ENCODE measurements at places on chromosomes 7 and 10. TPM values are rescaled to one million over a fixed set of nuclear protein-coding genes. Genes with fewer than 3 reads are reported as not detected.

Gene ZNF488
- not detected for total RNA-seq

Gene HGF
- total RNA-seq = not detected

Gene SLC39A12
- total RNA-seq = not detected

Gene PDK4
- not detected for total RNA-seq

Gene TMEM270
- total RNA-seq = not detected

- H3K27me3 ChIP-seq = no peaks in the 10 kb centered on the region
- H3K27ac ChIP-seq = no peak overlapping the region
- no peak overlapping the region for H3K4me3 ChIP-seq
- DNase-seq = no peak
- no peaks in the 10 kb centered on the region for H3K36me3 ChIP-seq
These were observed 32.7 kb upstream of the PURB start for GRCh38 chr7:44918029-44918428.

- H3K4me1 ChIP-seq = no peaks in the 10 kb centered on the region
- no peak for DNase-seq
- H3K27ac ChIP-seq = no peak overlapping the region
- H3K4me3 ChIP-seq = no peak overlapping the region
These were observed 28.2 kb downstream of the PUS7 start for GRCh38 chr7:105493923-105494315.

DNA sequence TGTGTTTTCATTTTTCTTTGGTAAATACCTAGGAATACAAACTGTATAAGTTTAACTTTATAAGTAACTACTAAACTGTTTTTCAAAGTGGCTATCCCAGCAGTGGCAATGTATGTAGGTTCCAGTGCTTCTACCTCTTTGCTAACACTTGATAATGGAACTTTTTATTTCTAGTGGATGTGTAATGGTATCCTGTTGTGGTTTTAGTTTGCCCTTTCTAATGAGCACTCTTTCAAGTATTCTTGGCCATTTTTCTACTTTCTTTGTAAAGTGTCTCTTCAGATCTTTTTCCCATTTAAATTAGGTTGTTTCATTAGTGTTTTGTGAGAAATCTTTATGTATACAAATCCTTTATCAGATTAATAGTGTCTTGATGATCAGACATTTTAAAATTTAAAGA, 4.6 kb downstream of the KIF20B start:
- H3K4me1 ChIP-seq = peaks cover 50% of the 10 kb centered on the region
- H3K27ac ChIP-seq = no peak overlapping the region
- peaks cover 52% of the 10 kb centered on the region for H3K36me3 ChIP-seq
- DNase-seq = no peak
- no peaks in the 10 kb centered on the region for H3K27me3 ChIP-seq

- H3K4me3 ChIP-seq = peak overlapping the region; percentile 63
- no peak for DNase-seq
- H3K27me3 ChIP-seq = peaks cover 57% of the 10 kb centered on the region
- H3K27ac ChIP-seq = no peak overlapping the region
These were observed 1.7 kb downstream of the IGF2BP3 start for GRCh38 chr7:23468526-23469149.

DNA sequence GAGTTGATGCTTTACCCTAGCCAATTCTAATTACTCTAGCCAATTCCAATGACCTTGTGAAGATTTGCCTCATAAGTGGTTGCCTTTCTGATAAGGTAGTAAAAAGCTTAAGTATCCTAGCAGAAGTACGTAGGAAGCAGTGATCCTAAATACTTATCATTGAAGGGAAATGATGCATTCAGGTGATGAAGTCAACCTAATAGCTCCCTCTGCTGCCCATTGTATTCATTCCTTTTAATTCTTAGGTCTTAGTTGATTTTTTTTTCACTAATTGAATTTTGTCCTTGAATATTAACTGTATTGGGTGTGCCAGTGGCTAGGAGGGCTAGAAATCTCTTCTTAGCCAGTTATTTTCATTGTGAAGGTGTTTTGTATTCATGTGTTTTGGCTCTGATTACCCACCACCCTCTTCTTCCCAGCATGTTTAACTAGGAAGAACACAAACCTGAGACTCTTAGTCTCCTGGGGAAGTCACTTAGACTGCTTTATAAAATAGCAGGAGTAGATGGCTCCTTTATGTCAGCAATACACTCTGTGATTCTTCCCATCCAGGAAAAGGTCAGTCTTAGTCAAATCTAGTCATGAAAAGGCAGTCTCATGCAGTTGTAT, 46.3 kb downstream of the PLEKHA8 start:
- no peaks in the 10 kb centered on the region for H3K27me3 ChIP-seq
- no peaks in the 10 kb centered on the region for H3K4me1 ChIP-seq
- DNase-seq = no peak
- H3K4me3 ChIP-seq = no peak overlapping the region
- H3K36me3 ChIP-seq = no peaks in the 10 kb centered on the region
- H3K27ac ChIP-seq = no peak overlapping the region

- H3K4me3 ChIP-seq = no peak overlapping the region
- DNase-seq = no peak
- no peaks in the 10 kb centered on the region for H3K27me3 ChIP-seq
These were observed 10.1 kb upstream of the LAT2 start for GRCh38 chr7:74199551-74200355.

DNA sequence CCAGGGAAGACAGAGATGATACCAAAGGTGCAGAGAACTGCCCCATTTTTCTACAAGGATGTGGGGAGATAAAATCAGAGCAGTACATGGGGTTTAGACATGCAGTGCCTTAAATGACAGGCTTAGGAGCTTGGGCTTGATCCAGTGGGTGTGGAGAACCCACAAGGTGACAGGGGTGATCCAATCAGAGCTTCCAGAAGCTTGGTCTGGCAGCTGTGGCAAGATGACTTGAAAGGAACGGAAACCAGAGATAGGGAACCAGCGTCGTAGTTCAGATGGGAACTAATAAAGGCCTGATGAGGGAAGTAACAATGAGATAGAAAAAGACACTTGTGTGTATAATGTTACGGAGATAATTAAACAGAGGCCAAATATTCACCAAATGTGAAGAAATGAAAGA, 80.7 kb downstream of the SLC37A3 start:
- H3K36me3 ChIP-seq = peaks cover 6% of the 10 kb centered on the region
- H3K4me3 ChIP-seq = no peak overlapping the region
- H3K27ac ChIP-seq = no peak overlapping the region

DNA sequence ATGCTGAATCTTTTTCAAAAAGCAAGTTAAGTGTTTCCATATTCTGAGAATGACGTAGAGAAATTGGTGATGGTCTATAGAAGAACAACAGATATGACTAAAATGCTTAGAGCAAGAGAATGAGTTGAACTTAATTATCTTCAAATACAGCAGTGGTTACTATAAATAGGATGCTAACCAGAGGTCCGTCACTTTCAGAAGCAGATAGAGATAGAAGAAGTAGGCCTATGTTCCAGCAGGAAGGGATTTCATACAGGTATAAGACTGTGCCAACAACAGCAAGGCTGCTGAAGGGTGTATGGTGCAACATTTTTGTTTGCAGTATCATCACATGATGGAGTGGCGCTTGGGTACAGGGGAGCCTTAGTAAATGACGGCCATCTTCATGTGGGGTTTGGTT, 68.6 kb downstream of the HBP1 start:
- H3K36me3 ChIP-seq = no peaks in the 10 kb centered on the region
- no peaks in the 10 kb centered on the region for H3K27me3 ChIP-seq
- no peak overlapping the region for H3K27ac ChIP-seq

GRCh38 chr10:34475786-34476185, 339.3 kb downstream of the PARD3 start:
- DNase-seq = no peak
- no peaks in the 10 kb centered on the region for H3K36me3 ChIP-seq
- no peak overlapping the region for H3K4me3 ChIP-seq
- no peaks in the 10 kb centered on the region for H3K4me1 ChIP-seq
- no peak overlapping the region for H3K27ac ChIP-seq

DNA sequence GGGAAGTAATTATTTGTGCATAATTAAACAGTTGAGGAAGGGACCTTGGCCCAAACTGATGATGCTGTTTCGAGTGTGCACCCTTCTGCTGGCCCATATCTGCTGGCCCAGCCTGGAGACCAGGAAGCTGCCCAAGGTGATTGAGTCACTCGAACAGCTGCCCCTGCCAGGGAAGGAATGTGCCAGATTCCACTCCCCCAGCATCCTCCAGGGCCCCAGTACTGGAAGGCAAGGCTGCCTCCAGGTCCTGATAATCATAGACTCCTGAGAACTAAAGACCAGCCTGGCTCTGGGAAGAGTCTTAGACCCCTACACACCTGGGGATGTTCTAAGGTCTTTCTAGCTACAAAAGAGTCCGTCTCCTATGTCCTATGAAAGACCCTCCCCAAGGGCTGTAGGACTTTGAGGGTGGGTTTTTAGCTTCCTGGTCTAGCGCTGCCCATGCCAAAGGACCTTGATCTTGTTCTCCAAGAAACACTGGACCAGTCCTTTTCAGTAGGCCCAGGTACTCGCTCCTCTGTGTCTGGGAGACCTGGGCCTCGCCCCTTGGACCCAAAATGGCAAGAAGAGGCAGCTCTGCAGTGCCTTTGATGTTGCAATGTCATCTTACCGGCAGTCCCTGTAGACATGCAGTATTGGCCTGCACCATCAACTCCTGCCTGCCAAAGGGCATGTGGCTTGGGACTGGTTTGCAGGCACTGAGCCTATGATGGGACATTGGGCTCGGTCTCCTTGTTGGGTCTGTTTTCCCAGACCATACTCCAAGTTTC, 103.2 kb upstream of the GPR26 start:
- no peaks in the 10 kb centered on the region for H3K36me3 ChIP-seq
- no peak overlapping the region for H3K27ac ChIP-seq
- H3K4me3 ChIP-seq = no peak overlapping the region
- H3K27me3 ChIP-seq = peaks cover 2% of the 10 kb centered on the region
- H3K4me1 ChIP-seq = no peaks in the 10 kb centered on the region

All from activated CD8-positive, alpha-beta T cell treated with anti-CD3 and anti-CD28 coated beads, Interleukin-2, amount 10 ng/mL, durations not matched to agents 7 days and 5 days (primary cell).